HepG2 (cell line): ENCODE measurements at places on chromosomes 16 and 17.

GRCh38 chr17:16135461-16135860 is 79.9 kb downstream of the NCOR1 start:
- no peak for DNase-seq

GRCh38 chr17:83193336-83194185 is 114.2 kb downstream of the METRNL start:
- no peak for DNase-seq

DNA sequence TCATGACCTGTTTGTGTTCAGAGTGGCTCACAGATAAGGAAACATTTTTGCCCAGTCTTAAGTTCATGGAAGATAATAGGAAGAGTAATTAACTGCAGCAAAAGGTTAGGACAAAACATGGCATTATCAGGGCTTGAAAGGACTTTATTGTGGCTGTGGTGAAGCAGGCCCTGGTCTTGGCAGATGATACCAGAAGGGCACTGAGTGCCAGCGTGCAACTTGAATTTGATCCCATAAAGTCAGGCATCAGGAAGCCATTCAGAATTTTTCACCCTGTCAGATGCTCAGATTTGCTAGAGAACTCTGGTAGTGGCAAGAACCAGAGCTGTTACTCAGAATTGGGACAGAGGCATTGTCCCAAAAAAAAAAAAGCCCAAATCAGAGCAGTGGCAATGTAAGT is 11.2 kb upstream of the COG7 start:
- no peak for DNase-seq

- no peak for DNase-seq
These were observed 56.0 kb downstream of the MEAK7 start for GRCh38 chr16:84448444-84448843.

GRCh38 chr17:40937384-40937819 is at the start of gene KRT23:
TSS of gene KRT23 (minus strand) at chr17:40937646. CDS start at chr17:40936603, 1,043 bp downstream.
- DNase-seq: no peak

- peak; percentile 13 for DNase-seq
These were observed 97.3 kb downstream of the SDK2 start for GRCh38 chr17:73546770-73547536.

GRCh38 chr17:65270499-65271253 is 133.5 kb downstream of the RGS9 start:
- DNase-seq: no peak

GRCh38 chr16:3587547-3588110 is 10.4 kb upstream of the NLRC3 start:
- no peak for DNase-seq

- no peak for DNase-seq
These were observed 165.4 kb downstream of the SEC14L1 start for GRCh38 chr17:77306048-77306789.

DNA sequence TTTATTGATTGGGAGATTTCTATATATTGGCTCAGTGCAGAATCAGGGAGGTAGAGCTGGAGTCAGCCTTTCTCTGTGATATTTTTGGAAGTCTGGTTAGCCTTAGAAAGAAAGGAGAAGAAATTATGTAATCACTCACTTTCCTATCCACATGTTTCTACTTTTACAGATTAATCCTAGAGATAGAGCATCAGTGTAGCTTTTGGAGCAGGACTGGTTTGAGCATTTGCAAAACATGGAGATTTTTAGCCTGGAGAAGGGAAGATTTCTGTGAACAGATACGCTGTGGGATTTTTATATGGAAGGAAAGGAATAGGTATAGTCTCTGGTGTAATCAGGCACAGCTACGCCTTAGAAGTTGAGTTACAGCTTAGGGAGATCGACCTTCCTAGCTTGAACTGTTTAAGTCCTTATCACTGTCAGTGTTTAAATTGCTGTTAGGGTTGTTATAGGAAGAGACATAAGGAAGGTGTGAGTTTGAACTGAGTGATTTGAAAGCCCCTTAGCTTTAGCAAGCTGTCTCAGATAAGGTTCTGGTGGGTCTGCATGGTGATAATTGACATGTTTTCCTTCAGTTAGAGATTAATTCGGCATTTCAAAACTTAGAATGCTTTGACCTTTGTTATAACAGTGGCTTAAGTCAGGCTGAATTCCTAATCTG is 20.5 kb downstream of the METTL9 start:
- DNase-seq: no peak

DNA sequence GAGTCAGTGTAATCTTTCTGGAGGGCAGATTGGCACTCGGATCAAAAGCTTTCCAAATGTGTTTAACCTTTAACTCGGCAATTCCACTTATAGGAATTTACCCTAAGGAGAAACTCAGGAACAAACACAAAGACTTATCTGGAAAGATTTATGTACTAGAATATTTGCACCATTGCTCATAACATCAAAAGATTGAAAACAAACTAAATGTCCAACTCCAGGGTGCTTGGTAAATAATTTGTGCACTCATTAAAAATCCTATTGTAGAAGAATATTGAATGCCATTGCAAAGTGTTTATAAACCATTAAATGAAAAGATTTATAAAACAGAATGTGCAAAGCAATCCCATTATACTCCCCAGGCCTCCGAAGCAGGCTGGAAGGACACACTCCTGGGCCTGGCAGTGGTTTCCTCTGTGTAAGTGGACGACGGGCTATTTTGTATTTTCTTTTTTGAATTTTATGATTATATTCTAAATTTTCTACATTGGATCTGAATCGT is 18.7 kb upstream of the RBFOX3 start:
- no peak for DNase-seq

DNA sequence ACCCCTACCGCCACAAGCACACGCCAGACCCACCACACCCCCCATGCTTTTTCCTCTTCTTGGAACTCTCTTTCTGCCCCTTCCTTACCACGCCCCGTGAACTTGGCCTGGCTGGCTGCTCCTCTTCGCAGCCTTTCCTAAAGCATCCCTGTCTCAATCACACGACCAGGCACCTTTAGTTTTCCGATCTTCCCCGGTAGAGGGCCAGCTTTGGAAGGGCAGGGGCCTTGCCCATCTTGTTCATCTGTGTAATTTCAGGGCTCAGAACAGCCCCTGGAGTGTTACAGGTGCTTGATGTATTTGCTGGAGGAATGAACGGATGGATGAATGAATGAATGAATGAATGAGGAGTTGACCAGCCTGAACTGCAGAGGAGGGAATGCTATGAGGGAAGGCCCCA is 3.7 kb downstream of the SPPL2C start:
- no peak for DNase-seq

DNA sequence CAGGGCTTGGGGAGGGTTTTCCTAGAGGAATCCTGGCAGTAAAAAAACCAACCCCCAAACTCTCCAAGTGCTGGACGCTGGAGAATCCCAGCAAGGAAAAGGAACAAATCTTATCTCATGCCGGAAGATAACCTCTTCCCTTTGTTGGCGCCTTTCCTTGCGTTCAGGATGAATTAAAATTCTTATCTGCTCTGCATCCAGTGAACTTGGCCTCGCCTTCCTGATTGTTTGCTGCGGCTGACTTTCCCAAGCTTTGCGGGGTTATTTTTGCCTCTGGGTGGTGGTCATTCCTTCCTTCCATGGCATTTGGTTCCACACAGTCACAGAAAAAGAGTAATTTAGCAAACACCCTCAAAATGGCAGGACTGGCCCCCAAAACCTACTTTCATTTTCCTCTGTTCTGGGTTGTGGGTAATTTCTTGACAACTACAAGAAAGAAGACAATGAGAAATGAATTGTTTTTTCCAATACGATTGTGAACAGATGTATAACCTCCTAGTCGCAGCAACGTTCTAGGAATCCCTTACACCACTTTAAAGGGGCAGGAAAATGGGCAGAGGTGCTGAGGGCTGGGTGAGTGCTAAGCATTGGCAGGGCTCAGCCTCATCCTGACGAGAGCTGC is 77.8 kb downstream of the MRC2 start:
- DNase-seq: no peak

DNA sequence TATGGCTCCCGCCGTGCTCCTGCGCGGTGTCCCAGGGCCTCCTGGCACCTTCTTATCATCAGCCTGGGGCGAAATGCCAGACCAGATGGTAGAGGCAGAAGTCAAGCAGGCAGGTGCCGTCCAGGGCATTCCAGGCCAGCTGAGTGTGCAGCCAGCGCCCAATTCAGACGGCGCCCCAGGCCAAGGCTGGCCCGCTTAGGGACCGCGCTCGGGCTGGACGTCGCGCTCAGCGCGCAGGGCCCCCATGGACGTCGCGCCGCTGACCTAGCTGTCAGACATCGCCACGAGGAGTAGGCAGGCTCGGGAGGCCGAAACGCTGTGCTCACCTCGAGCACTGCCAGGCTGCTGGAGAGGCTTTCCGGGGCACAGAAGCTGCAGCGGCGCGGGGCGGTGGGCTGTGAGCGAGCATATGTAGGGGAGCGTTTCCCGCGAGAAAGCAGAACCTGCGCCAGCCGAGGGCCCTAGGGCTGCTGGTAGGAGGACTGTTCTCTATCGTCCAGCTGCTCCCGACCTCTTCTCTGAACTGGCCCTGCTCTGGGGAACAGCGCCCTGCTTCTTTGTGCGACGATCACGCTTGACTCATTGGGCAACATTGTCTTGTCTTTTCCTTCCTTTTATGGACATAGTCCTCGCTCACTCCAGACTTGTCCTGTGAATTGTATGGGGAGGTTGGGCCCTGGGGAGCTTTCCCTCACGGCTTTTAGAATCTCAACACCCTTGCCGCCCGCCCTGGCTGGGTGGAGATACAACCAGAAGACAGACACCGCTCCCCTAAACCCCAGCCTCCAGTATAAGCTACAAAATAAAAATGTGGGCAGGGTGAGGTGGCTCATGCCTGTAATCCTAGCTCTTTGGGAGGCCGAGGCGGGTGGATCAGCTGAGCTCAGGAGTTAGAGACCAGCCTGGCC is 8.4 kb upstream of the CA4 start:
- no peak for DNase-seq

GRCh38 chr17:39640591-39641031 is 3.7 kb downstream of the STARD3 start:
- DNase-seq: no peak

- no peak for DNase-seq
These were observed 16.4 kb downstream of the CDYL2 start for GRCh38 chr16:80788027-80788426.

DNA sequence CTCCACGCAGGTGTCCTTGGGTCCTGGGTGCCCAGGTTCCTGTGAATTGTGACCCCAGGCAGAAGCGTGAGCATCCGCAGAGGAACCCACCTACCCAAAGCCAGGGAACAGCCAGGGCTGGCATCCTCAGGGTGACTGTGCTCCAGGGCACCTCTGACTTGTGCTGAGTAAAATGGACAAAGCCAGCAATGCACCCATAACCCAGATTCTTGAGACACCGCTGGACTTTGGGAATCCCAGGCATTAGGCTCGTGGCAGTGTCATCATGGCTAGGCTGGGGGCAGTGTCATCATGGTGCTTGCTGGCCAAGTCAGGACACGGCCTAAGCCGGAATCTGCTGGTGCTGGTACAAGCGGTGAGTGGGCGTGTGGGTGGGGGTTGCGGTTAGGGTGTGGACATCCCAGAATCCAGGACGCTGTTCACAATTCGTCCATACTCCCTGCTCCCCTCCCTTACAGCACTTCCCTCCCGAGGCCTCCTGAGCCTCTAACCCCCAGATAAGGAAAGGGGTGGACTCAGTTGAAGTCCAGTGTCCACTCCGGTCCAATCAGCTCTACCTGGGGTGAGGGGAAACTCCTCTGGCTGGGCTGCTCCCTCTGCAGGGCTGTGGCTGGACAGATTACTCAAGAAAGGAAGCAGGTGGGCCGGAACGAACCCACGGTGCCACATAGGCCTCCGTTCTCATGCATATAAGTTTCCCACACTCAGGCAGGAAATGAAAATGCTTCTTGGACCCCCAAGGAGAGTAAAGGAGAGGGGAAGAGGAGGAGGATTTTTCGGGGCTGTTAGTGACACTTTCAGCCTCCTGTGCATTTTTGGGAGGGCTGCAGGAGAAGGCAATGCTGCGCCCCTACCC is 138.9 kb downstream of the SEC14L1 start:
- DNase-seq: peak; percentile 86

GRCh38 chr17:47702391-47702995 is 8.5 kb downstream of the TBKBP1 start:
- DNase-seq: no peak

DNA sequence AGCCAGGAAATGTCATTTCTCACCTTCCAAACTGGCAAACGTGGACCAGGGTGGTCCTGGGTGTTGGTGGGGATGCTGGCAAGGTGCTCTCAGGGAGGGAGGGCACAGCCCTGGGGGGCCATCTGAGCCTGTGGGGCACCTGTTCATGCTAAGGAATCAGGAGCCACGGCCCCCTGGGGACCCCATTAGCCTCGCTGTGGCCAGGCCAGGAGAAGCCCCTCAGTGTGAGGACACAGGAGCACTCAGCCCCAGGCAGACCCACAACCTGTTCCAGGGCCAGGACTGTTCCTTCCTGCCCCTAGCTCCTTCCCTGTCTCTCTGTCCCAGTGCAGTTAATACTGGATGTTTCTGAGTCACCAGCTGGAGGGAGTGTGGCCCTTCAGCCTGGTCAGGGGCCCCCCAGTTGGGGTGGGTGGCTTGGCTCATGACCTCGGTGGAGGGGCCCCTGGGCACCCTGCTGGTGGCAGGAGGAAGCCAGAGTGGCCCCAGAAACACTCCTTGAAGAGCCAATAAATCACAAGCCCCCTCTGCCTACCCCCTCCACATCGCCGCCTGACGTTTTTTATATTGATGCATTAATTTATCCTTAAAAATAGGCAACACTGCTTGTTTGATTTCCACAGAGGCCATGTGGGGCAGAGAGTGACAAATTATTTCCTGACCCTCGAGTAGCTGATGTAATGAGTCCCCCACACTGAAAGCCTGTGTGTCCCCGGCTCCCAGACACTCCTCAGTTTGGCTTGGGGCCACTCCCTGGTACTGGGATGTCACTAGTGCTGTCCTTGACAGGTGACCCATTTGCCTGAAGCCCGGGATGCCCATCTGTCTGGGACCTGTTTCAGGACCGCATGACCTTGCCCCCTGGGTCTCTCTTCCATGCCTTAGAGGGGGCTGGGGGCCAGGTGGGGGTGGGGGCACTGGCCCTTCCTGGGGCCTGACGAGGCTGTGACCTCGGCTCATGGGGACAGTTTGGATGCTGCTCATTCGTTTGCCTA is 22.3 kb downstream of the ACTG1 start:
- DNase-seq: no peak

GRCh38 chr17:19728084-19728495 is 11.7 kb upstream of the SLC47A2 start:
- DNase-seq: peak; percentile 44

DNA sequence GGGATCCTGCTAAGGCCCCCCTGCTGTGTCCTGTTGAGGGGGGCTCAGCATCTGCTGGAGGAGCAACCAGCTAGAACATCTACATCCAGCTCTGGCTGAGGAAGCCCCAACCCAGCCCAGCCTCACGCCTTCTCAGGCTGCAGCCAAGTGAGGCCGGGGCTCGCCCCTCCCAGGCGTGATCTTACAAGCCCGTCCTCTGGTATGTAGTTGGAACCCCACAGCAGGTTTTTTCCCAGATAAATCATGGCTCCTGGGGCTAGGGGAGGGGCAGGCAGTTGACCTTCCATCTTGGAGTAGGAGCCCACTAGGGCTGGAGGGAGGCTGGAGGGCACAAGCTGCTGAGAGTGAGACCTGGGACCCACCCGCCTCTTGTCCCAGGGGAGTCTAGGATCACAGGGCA is 4.7 kb downstream of the FAM83G start:
- no peak for DNase-seq
